ENCODE measurements at places on chromosomes 16 and 17.
A peak's percentile ranks its signal among the peaks of the same experiment; 100 is the strongest.

- no peak for DNase-seq
Observed at GRCh38 chr17:32546031-32546444, 59.2 kb downstream of the CDK5R1 start.

DNA sequence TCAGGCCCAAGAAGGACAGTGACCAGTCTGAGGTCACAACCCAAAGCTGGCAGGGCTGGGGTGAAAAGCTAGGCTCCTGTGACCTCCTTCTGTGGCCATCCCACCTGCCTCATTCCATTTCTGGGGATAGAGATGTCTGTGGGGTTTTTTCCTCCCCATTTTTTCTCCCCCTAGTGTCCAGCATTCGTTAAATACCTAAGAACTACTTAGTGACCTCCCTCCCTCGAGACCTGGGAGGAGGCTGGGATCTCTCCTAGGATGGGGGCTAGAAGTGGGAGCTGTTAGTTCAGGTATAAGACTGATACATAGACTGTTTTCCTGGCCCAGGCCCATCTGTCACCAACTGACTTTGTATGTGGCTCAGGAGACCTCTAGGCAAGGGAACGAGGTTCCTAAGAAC, 20.5 kb upstream of the STAC2 start:
- no peak for DNase-seq

DNA sequence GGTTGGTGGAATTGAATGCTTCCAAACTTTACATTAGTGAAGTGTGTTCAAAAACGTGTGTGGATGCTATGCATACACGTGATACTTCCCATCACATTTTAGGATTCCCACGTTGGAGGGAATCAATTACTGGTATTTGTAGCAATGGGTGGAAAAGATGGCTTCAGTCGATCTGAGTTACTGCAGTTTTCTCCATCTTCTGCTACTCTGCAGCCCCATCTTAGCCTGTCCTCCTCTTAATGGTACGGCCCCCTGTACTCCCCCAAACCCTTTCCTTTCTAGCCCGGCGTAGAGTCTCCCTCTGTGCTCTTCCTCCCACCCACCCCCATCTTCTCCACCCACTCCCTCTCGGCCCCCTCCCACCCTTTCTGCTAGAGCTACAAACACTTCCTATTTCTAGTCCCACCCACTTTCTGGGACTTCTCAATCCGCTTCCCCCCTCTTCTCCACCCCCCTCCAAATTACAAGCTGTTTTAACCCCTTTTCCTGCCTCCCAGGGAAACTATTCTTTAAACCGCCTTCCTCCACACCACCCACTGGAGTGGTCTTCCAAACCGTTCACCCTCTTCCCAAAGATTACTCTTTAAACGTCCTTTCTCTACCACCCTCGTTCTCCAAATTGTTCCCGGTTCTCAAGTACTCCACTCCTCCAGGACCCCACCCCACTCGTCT, 1.1 kb downstream of the CHTF8 start:
- DNase-seq: peak; percentile 65

DNA sequence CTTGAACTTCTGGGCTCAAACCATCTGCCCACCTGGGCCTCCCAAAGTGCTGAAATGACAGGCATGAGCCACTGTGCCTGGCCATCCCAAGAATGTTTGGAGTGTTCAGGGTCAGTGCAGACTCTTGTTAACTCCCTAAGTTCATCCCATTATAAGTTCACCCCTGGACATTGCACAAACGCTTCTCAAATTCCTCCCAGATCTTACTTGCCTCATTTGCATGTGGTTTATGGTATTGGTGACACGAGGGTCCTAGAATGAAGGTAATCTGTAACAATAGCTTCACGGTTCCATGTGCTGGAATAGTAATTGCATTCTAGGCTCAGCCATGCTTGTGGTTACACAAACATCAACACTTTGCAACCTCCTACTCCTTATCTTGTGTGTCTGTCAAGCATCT, 5.0 kb upstream of the CCDC42 start:
- no peak for DNase-seq

- peak; percentile 88 for DNase-seq
Observed at GRCh38 chr17:49496183-49496866, 1.2 kb downstream of the NGFR start.

- peak; percentile 32 for DNase-seq
Observed at GRCh38 chr16:89193576-89194293, 6.6 kb downstream of the SLC22A31 start.

GRCh38 chr17:2391597-2392251, 9.1 kb downstream of the MNT start:
- DNase-seq: no peak

- DNase-seq: no peak
Observed at GRCh38 chr16:67781565-67781921, 24.8 kb downstream of the RANBP10 start.

DNA sequence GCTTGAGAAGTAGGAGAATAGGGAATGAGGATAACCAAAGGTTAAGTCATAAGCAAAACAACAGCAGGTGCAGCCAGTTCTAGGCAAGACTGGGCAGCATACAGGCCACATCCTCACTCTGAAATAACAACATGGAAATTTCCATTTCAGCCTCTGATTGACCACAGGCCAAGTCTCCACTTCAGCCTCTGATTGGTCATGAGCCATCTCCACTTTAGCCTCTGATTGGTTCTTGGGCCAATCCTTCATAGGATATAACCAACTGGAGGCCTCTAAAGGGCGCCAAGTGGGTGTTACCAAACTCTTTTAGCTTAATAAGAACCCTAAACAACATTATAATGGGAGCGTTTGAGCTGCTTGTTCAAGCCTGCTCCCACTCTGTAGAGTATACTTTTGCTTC, 512.0 kb downstream of the NPIPA7 start:
- no peak for DNase-seq

DNA sequence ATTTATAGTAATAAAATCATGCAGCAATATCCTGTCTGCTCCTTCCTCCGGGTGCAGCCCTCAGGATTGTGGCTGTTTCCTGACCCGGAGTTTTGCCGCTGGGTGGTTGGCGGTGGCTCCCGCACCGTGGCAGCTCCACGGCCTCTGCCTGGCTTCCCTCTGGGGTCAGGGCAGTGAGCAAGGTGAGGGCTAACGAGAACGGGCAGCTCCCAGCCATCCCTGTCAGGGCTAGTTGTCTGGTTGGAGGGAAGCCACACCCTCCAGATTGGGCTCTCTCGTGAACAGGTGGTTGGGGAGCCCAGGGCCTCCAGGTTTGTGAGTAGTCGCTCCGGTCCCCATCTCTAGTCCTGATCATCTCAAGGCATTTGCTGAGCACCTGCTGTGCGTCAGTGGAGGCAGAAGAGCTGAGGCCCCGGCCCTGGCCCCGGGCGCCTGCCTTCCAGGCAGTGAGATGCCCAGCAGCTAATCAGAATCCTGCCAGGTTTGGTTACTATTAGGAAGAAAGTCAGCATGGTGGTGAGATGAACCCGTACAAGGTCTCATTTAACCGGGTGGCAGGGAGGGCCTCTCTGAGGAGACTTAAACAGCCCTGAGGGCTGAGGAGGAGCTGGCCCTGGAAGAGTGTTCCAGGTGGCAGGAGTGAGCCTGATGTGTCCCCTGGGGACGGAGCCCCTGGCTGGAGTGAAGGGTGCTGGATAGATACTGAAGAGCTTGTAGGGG, 2.3 kb upstream of the NUDT16L1 start:
- DNase-seq: no peak

DNA sequence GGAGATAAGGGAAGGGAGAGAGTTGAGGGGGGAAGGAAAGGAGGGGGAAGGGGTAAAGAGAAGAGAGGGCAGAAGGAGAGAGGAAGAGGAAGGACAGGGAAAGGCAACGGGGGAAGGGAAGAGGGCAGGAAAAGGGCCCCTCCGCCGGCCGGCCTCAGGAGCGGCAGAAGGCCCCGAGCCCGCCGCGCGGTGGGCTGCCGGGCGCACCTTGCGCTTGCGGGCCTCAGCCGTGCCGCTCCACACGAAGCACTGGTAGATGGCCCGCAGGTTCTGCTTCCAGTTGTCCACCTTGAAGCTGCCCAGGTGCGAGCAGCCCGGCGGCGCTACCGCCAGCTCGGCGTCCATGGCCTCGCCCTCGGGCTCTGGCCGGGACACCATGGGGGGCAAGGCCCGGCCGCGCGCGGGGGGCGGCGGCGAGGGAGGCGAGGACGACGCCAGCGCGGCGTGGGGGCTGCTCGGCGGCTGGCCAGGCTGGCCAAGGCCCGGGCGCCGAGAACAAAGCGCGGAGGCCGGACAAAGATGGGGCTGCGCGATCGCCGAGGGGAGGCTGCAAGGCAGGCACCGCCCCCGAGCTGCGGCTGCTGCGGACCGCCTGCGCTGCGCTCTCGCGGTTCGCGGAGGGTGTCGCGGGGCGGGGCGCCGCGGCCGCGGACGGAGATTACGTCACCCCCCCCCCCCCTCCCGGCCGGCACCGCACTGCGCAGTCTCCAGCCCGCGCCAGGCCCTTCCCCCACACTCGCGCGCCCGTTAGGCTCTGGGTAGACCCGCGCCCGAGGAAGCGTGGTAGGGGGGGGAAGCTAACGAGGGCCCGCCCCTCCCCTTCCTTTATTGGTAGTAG, at the start of gene USP22:
TSS of gene USP22 (minus strand) at position 554 of the 838 bp plus-strand sequence. CDS start at position 378, 176 bp downstream.
- DNase-seq: no peak

DNA sequence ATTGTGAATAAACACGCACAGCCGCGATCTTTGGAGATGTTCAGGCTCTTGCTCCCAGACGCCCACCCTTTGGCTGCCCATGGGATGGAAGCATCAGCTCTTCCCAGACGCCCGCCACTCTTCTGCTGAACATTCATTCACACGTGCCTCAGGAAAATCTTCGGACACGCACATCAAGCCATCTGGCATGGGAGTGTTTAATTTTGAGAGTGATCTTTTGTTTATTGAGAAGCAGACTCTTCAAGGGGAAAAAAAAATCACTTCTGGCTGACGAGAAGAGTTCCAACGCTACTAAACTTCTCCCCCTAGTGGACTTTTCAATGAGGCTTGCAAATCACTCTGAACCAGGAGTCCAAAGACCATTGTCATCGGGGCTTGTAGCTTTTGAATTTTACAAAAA, 62.0 kb upstream of the NUDT7 start:
- no peak for DNase-seq

GRCh38 chr17:1648173-1648962, 1.3 kb downstream of the RILP start:
- peak; percentile 47 for DNase-seq

DNA sequence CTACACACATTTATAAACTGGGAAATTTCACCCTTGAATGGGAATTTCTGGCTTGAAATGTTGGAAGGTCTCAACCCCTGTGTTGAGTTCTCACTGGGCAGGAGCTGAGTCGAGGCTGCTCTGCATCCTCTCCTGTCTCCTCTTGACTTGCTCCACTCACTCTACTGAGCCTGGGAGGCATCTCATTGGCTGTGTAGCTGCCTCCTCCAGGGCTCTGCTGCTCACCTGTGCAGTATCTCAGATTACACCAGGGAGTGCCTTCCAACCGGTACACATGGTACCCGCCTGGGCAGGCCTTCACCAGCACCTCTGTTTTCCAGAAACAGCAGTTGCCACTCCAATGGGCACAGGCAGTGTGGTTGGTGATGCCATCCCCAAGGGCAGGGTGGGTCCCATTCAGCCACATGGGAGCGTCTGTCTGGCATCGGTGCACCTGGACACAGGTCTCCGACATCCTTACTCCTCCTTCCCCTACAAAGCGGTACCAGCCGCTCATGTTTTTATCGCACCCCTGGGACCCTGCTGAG, 3.7 kb downstream of the GP2 start:
- DNase-seq: no peak

- no peak for DNase-seq
Observed at GRCh38 chr16:48008011-48008525, 147.7 kb downstream of the ABCC12 start.

DNA sequence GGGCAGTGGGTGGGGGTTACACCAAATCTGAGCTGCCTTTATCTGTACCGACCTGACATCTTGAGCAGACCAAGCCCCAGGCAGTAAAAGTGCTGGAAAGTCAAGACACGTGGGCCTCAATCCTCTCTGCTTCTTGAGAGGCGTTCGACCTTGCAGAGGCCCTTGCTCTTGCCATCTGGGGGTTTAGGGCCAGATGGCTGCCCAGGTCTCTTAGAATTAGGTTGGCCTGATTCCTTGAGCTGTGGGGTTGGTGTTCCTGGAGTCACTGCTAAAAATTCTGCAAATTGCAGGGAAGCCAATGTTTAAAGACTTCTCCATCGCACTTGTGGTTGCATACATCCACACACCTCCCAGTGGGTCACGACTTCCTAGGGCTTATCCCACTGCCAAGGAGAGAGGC, 238.2 kb upstream of the ASIC2 start:
- DNase-seq: no peak

DNA sequence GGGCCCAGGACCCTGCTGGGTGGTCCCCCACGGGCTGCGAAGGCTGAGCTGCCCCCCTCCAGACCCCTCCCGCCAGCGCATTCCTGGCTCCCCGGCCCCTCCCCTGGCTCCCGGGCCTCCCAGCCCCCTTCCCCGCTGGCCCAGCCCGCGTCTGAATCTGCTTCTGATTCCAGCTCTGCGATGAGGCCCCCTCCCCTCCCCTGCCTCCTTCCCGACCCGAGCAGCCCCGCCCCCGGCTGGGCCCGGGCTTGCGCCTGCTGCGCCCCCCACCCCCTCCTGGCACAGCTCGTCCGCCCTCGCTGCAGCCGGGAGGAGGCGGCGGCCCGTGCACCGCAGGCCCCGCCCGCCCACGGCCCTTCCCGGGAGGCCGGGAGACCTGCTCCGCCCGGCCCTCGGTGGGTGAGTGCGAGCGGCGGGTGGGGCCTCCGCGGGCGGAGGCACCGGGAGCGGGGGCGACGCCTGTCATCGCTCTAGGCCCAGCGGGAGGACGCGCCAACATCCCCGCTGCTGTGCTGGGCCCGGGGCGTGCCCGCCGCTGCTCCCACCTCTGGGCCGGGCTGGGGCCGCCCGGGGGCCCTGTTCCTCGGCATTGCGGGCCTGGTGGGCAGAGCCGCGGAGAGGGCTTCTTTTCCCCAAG, at the start of gene NTN3:
TSS of gene NTN3 (plus strand) at position 282 of the 637 bp plus-strand sequence. CDS start 405 bp downstream, outside the sequence.
- DNase-seq: no peak

DNA sequence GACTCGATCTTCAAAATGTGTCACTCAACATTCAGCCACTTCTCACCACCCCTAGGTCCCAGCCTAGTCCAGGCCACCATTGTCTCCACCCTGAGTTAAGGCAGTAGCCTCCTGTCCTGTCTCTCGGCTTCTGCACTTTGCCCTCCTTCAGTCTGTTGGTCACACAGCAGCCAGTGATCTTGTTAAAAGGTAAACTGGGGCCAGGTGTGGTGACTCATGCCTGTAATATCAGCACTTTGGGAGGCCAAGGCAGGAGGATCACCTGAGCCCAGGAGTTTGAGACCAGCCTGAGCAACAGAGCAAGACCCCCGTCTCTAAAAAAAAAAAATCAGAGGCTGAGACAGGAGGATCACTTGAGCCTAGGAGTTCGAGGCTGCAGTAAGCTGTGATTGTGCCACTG, 25.8 kb downstream of the WWP2 start:
- DNase-seq: no peak

GRCh38 chr17:14444915-14445314, 144.0 kb downstream of the HS3ST3B1 start:
- DNase-seq: no peak

DNA sequence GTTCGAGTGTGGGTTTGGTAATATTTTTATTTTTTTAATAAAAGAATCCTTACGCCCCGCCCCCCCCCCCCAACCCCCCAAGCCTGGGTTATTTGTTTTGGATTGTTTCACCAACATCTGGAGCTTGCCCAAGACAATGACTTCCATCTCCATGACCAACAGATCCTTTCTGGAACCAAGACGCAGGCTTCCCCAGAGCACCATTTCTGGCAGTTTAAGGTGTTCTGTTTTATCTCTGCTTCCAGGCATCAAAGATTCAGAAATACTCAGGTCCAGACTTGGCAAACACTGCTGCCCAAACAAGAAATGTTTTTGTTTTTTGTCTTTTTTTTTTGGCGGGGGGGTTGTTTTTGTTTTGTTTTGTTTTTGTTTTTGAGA, 56.1 kb downstream of the PLXDC1 start:
- DNase-seq: no peak

- DNase-seq: no peak
Observed at GRCh38 chr16:70552675-70553074, 29.1 kb downstream of the SF3B3 start.

- no peak for DNase-seq
Observed at GRCh38 chr16:10688726-10689125, 6.0 kb downstream of the TEKT5 start.

Data from B cell (primary cell).